ENCODE measurements at places on chromosomes 1 and 21.

- DNase-seq: peak; percentile 34
Measured at GRCh38 chr1:52634111-52634510, 1.1 kb downstream of the SHISAL2A start.

DNA sequence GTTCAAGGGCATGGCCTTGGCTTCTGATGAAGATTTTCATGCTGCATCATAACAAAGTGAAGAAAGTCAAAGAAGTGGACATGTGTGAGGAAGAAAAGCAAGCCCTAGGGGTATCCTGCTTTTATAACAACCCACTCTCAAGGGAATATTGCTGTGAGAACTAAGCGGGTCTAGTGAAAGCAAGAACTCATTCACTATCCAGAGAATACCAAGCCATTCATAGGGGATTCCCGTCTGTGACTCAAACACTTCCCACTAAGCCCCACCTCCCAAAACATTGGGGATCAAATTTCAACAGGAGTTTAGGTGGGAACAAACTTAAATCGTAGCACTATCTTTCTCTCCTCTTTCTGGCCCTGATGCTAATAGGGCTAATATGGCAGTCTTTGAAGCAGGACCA is 98.5 kb upstream of the CTTNBP2NL start:
- no peak for DNase-seq

DNA sequence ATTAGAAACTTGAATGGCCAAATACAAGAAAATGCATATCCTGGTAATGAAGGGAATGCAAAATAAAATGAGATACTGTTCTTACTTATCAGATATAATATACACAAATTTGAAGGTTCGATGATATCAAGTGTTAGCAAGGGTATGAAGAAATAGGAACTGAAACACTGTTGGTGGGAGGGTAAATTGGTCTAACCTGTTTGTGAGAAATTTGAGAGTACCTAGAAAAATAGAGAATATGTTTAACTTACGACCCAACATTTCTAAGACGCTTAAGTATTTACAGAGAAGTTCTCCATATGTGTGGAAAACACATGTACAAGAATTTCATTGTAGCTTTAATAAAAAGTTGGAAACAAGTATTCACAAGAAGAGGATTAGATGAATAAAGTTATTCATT is 25.9 kb downstream of the ATG4C start:
- DNase-seq: no peak

- DNase-seq: no peak
Measured at GRCh38 chr1:31637915-31638673, 6.6 kb downstream of the PEF1 start.

Data from activated CD4-positive, alpha-beta T cell treated with anti-CD3 and anti-CD28 coated beads, Interleukin-2, Interleukin-6, amounts not matched to agents 100 ng/mL and 50 ng/mL, durations not matched to agents 16 hours and 8 hours (primary cell).